ENCODE measurements at places on chromosomes 1 and 21. TPM values are rescaled to one million over a fixed set of nuclear protein-coding genes. Genes with fewer than 3 reads are reported as not detected.

DNA sequence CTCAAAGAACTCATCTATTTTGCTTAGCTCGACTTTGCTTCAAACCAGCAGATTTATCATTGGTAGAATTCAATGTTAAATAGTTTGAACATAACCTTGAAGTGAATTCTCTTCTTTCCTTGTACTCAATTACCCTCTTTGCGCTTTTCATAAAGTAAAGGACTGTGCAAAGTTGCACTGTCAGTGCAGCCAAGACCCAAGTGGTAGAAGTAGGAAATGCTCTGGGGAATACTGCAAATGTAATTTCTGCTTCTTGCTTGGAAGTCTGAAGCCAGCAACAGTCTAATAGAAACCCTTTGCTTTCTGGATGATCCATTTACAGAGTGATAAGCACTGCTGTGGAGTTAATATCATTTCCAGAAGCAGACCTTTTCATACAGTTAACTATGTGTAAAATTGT is 936.7 kb upstream of the TMPRSS15 start:
- no peak for DNase-seq

DNA sequence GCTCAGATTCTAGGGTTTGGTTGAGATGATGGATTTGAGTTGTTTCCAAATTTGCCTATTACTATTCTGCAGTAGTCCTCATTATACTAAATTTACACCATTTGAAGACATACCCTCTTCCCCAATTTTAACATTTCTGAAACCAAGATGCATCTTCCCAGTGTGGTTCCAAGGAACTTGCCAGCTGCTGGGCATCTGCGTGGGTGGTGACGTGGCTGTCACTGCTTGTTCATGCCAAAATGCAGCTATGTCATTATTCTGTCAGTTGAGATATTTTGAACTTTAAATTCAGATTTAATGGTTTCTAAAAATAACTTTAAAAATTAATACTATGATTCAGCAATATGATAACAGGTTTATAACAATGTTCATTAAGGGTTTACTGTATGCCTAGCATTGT is 1.2 kb downstream of the ZFP69 start:
- DNase-seq, result no peak

Gene GBP6
- not detected for total RNA-seq

DNA sequence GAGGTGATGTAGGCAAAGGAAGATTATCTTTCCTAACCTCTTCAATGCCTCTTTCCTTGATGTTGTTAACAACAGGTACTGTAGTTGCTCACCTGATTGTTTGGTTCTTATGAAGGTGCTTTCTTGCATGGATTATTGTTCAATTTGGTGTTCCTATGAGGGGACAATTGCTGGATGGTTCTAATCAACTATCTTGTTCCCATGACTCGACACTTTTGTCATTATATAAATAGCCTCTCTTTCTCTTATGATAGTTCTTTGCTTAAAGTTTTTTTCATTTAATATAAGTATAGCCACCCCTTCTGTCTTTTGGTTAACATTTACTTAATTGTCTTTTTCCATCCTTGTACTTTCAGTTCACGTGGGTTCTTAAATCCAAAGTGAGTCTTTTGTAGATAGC is 35.5 kb downstream of the OR10R2 start:
- DNase-seq, result no peak

Gene CD48
- total RNA-seq, result 0.20 TPM

DNA sequence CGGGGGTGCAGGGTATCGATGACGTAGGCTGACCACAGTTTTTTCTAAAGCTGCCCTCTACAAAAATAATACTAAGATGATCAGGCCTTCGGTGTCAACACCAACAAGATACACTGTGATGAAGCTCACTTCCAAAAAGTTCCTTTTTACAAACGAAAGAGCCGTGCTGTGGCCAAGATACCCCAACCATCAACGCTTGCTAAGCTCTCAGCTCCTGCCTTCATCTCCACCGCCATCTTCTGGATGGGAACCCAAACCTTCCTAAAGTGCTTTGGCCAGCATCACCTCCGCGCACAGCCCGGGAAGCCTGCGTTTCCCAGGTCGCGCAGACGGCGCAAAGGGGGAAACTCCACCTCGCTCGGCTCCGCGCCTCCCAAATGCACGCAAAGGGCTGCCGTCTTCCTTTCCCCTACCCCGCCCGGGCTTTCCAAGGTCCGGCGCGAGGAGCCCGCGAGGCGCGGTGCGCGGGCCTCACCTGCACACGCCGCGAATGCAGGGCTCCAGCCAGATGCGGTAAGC is 541 bp downstream of the USP48 start:
- DNase-seq, result no peak

Gene NUAK2
- 3.0 TPM for total RNA-seq

DNA sequence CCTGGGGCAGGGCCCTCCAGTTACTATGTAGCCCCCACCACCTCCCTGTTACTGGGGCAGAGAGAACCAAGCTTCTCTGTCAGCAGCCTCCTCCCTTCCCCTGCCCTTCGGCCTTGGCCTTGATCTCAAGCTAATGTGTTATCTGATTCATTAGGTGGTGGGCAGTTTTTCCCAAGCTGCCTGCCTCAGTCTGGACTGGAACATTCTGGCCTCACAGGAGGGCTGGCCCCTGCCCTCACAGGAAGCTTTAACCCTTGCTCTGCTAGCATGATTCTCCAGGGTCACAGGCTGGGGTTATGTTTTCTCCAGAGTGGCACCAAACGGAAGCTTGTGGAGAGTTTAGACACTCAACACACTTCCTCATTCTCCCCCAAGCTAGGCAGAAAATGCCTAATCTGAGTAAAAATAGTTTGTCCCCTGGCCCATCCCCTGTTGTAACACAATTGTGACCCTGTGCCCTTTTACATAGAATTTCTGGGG is 37.2 kb upstream of the SLC6A9 start:
- DNase-seq, result no peak

Gene GRHL3
- 1.0 TPM for total RNA-seq
